ENCODE measurements at places on chromosomes 1 and 21.

- no peak for DNase-seq
These were observed 98.2 kb downstream of the ZC3H11B start for GRCh38 chr1:219514728-219515127.

GRCh38 chr1:172154551-172154950 lies 265.9 kb upstream of the C1orf105 start:
- DNase-seq: no peak

DNA sequence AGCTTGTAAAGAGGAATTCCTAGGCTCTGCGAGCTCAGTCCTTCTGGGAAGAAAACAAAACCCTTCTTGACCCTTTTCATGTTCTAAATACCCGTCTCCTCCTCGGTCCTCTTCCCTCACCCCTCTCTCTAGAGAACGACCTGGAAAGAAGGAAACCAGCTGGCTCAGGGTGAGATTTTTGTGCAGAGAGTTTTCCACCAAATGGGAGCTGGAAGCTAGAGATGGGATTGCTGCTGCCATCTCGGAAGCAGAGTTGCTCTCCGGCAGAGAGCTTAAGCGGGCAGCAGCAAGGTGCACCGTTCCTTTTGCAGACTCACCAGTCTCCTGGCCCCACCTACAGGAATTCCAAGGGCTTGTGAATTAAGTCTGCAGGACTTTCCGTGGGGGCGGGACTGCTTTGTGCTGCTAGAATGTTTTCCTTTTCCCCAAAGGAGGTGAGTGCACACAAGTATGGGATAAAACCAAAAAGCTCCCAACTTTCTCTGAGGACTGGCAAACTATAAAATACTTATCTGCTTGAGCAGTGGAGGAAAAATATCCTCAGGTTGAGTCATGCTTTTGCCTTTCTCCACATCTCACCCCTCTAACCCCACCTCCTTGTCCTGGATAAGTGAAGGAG lies 29.1 kb upstream of the KIAA0040 start:
- no peak for DNase-seq

GRCh38 chr1:64323054-64323453 lies 119.6 kb downstream of the UBE2U start:
- no peak for DNase-seq

DNA sequence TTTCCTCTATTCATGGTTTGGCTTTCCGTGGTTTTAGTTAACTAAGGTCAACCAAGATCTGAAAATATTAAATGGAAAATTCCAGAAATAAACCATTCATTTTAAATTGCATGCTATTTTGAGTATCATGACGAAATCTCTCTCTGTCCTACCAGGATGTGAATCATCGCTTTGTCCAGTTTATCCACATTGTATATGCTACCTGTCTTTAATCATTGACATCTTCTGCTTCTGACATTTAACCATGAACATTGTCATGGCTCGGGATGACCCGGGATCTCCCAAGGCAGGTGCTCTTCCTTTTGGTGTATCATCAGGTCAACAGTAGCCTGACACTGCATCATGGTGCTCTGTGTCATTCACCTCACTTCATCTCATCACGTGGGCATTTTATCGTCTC lies 125.5 kb upstream of the HNRNPU start:
- no peak for DNase-seq

GRCh38 chr1:159753386-159753785 lies 27.4 kb upstream of the DUSP23 start:
- DNase-seq: no peak

GRCh38 chr1:221075911-221076310 lies 196.7 kb downstream of the HLX start:
- DNase-seq: no peak

GRCh38 chr1:229625071-229625914 lies 629 bp downstream of the TAF5L start:
- peak; percentile 38 for DNase-seq

DNA sequence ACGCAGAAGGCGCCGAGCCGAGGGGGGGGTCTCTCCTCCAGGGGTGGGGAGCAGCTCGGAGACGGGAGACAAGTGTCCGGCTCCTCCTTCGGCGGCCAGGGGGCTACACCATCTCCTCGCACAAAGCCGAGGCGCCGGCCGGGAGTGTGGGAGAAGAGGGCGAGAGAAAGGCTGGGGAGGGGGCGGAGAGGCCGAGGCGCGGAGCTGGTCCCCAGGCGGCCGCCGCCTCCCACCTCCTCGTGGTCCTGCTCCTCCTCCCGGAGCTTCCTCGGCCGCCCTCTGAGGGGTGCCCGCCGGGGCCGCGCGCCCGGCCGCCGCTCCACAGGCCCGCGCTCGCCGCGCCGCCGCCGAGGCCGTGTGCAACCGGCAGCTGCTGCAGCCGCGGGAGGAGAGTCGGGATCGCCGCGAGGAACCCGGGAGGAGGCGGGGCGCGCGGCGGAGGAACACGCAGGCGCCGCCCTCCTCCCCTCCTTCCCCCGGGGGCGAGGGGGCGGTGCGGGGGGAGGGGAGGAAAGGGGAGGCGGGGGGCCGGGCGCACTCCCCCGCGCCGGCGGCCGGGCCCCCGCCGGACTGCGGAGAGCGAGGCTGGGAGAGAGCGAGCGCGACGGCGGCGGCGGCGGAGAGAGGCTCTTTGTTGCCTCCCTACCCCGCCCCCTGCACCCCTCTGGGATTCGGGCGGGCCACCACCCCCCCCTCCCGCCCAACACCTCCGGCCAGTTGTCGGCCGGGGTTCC lies at the start of gene ENAH:
TSS of gene ENAH (minus strand) at position 395 of the 734 bp plus-strand sequence. CDS start 433 bp downstream, outside the sequence.
- DNase-seq: peak; percentile 67

DNA sequence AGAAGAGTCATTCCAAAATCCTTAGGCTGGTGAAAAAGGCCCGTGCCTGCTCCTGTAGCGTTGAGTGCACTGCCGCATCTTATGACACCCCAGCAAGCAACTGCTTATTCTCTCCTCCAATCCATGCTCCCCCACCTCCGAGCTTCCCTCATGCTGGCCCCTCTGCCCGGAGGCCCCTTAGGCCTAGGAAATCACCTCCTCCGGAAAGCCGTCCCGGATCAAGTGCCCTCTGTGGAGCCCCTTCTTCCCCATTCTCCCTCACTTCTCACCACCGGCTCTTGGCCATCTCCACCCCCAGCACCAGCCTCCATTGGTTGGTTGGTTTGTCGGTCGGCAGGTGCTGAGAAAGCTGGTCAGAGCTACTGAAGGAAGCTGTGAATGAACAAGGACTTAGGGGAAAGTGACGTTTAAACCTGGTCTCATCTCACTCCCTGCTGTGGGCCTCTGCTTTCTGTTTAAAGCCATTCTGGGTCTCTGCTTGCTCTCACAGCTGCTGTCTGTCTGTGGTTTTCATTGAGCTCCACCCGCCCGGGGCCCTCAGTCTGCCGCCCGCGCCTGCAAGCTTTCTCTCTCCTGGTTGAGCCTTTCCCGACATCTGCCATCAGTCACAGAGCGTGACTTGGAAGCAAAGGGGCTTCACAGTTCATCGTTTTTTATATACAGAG lies 122.2 kb downstream of the KCNN3 start:
- no peak for DNase-seq

DNA sequence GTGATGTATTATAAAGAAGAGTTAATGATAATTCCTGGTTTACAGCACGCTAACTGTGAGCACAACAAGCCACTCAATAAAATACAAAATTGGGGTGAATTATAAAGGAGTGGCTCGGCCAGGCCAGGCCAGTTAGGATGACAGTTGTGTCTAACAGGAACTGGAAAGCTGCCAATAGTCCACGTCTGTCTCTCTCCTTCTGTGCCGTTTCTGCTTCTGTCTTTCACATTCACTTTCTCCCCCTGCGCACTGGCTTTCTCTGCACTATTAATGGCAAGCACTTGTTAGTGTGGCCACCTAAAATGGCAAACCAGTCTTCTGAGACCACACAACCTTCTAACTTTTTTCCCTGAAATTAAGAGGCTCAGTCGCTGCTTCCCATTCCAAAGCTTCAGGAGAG lies 394.3 kb downstream of the NTNG1 start:
- no peak for DNase-seq

DNA sequence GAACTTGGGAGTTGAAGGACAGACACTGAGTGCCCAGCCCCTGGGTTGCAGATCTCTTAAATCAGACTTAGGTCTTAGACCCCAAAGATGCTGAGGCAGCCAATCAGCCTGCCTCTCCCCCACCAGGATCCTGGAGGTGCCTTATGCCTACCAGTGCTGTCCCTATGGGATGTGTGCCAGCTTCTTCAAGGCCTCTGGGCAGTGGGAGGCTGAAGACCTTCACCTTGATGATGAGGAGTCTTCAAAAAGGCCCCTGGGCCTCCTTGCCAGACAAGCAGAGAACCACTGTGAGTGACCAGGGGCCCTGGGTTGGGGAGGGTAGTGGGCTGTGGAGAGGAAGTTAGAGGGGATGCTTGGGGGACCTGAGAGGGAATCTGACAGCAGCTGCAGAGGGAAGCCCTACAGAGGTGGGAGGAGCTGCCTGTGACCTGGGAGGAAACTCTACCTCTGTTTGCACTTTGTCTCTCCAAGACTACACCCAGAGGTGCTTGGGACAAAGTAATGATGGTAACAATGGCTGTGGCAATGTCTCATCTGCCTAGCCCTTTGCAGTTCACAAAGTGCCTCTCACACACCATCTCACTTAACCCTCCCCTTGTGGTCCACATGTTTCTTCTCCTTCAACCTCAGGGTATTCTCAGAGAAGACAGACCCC lies 31.5 kb downstream of the UBE2T start:
- no peak for DNase-seq

DNA sequence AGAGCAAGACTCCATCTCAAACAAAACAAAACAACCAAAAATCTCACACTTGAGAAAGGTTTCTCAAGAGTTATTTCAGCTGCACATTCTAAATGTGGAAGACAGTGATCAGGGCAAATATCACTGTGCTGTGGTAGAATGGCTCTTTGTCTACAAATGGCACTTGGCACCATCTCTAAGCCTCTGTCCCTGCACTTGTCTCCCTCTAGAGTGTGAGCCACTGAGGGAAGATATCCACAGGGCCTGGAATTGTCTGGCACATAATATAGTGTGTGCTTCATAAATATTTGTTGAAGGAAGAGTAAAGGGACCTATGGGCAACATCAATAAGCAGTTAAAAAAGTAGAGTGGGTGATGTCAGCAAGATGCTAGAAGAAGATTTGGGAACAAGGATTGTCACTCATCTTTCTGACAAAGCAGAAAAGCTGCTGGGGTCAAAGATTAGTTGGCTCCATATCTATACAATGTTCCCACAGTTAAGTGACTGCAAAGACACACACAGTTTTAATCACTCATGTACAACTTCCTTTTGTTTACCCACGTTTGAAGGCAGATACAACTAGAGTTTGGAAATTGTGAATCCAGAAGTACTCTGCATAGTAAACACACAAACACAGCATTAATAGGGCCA lies 19.1 kb downstream of the CD101 start:
- peak; percentile 85 for DNase-seq

GRCh38 chr1:55547405-55547804 lies 332.2 kb upstream of the USP24 start:
- DNase-seq: no peak

DNA sequence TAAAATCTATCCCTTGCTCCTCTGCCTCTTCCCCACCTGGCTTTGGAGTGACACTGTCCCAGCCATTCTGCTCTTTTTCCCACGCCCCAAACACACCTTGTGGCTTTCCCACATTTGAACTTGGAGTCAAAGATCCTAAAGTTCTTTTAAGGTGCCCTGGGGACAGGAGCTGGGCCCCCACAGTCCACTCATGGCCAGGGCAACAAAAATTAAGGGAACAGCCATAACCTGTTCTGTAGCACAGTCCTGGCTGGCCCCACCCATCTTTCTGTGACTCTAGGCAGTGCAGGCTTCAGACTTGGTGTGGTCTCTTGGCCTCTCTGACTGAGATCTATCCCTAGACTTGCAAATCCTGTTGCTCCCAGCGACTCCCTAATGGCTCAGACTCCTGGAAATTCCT lies 143.0 kb upstream of the MAGI3 start:
- no peak for DNase-seq

- peak; percentile 62 for DNase-seq
These were observed 235.3 kb upstream of the DMRTA2 start for GRCh38 chr1:50658459-50659076.

DNA sequence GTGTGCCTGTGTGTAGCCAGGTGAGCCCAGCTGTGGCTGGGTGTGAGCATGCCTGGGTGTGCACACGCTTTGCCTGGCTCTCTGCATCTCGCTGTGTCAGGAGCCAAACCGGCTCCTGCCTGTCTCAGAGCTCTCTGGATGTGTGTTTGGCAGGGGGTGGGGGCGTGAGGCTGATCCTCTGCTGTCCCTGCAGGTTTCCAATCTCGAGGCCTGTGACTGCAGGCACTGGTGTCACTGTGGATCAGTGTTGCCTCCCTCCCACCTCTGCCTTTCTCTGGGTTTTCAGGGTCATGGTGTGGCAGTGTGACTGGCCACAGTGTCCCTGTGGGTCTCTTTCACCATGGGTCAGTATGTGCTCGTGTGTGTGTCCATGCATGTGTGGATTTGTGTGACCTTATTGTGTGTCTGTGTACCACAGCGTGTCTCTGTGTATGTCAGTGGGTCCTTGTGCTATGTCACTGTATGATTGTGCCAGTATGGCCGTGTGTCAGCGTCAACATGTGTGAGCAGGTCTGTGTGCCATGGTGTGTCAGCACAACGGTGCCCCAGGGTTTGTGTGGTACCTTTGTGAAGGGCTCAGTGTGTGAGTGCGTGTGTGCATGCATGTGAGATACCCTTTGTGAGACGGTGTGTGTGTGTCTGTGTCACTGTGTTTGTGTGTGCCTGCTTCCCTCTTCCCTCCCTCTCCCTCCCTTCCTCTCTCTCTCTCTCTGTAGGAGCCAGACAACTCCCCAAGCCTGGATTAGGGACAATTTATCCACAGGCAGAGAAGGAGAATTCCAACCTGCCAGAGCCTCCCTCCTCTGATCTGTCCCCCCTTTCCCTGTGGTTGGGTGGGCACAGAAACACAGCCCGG lies 43.4 kb downstream of the AHDC1 start:
- no peak for DNase-seq

DNA sequence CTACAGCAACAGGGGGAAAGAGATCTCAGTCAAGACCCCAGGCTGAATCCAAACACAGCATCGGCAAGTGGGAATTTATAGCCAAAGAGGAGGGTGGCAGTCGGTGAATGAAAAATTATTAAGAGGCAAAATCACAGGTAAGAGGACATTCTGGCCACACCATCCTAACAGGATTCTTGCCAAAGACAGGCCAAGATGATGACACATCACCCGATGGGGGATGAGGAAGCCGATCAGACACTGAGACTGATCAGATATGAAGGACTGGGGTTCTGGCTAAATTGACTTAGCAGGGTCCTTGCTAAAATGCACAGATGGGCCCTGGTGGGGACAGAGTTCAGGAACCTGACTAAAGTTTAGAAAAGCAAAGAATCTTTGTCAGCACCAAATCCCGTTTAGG lies 402.2 kb downstream of the SMYD3 start:
- DNase-seq: no peak

GRCh38 chr1:29889776-29890175 lies 653.5 kb downstream of the PTPRU start:
- DNase-seq: no peak

Data from pons (tissue), 1 donor.